Thoracic aorta (tissue), 2 donors: ENCODE measurements at places on chromosomes 4 and X.

- no peak for DNase-seq
Observed at GRCh38 chr4:183100827-183101226, 1.8 kb downstream of the WWC2 start.

GRCh38 chrX:153688506-153688905, 780 bp downstream of the SLC6A8 start:
- DNase-seq = no peak

- no peak for DNase-seq
Observed at GRCh38 chrX:137747244-137748043, 181.5 kb downstream of the ZIC3 start.

DNA sequence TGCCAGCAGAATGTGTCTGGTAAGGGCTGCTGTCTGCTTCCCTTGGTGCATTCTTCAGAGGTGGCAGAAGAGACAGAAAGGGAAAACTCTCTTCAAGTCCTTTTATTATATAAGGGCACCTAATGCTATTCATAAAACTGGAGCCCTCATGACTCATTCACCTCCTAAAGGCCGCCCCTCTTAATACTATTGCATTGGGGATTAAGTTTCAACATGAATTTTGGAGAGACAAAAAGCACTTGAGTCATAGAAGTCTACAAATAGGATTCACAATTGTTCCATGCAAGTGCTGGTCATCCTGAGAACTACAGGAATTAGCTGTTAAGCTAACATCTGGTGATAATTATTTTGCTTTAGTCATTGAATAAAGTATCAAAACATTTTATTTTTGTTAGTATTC, 349.5 kb downstream of the HS3ST1 start:
- no peak for DNase-seq

GRCh38 chr4:133124746-133125145, 24.3 kb upstream of the PCDH10 start:
- DNase-seq = no peak

DNA sequence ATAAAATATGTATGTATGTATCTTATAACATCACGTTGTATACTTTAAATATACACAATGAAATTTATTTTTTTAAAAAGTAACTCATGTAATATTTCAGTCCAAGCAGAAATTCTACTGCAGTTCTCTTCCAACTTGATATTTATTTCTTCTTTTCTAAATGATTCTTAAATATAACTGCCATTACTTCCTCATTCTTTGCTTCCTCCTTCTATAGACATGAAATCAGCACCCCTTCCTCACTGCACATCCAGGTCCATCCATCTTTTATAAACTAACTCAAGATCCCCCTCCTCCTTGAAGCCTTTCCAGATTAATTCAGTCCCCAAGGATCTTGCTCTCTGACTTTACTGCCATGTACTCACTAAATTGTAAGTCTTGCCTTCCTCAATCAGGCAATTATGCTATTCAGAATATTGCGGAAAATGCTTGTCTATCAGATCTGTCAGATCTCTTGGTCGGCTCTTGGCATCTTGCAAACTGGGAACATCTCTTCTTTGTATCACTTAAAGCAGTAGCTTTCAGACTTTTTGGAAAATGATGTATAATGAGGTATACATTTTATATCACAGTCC, 3.7 kb downstream of the GPRIN3 start:
- no peak for DNase-seq

- DNase-seq = no peak
Observed at GRCh38 chrX:153551135-153551534, 33.7 kb downstream of the ATP2B3 start.

DNA sequence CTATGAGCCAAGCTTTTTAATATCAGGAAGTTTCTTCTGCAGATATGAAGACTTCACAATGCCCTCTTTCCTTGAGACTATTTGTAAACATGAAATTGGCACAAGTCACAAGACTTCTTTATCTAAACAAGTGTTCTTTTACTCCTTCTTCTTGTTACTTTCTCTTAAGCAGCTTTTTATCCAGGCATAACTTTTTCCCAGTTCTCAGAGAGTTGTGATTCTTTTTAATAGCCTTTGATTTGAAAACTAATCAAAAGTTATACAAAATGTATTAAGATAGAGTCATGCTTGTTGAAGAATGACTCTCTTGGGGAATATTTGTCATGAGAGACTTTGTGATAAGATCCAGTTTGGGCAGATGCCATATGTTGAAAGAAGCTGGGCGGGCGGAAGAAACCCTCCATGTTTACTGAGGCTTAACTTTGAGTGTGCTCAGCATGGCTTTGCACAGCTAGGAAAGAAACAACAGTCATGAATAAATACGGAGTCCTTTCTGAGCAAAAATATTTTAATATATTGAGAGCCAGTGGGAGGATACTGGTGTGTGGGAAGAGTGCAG, 39.3 kb downstream of the SYTL5 start:
- no peak for DNase-seq

GRCh38 chrX:43853225-43853828, 28.9 kb downstream of the MAOB start:
- DNase-seq = no peak
